ENCODE measurements at places on chromosomes 13 and 19.

GRCh38 chr19:40610396-40611064 is 9.4 kb downstream of the LTBP4 start:
- DNase-seq, result peak; percentile 68

DNA sequence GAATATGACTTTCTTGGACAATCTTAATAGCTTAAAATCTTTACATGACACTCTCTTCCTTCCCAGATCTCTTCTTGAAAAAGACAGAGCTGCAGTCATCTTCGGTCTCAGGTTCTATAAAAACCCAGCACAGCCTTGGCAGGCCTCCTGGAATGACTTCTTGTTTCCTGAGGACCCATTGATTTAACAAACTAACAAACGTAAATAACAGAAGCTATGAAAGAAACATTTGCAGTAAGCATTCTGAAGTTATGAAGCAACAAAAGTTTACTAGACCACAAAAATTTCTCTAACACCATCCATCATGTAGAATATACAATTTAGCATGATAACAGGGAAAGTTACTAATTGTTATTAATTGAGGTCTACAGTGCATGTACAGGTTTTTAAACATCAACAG is 62.8 kb upstream of the STARD13 start:
- no peak for DNase-seq

GRCh38 chr13:36341718-36342117 is 4.5 kb downstream of the SPART start:
- DNase-seq, result no peak

- DNase-seq, result no peak
Measured at GRCh38 chr13:77040835-77041234, 13.9 kb upstream of the FBXL3 start.

DNA sequence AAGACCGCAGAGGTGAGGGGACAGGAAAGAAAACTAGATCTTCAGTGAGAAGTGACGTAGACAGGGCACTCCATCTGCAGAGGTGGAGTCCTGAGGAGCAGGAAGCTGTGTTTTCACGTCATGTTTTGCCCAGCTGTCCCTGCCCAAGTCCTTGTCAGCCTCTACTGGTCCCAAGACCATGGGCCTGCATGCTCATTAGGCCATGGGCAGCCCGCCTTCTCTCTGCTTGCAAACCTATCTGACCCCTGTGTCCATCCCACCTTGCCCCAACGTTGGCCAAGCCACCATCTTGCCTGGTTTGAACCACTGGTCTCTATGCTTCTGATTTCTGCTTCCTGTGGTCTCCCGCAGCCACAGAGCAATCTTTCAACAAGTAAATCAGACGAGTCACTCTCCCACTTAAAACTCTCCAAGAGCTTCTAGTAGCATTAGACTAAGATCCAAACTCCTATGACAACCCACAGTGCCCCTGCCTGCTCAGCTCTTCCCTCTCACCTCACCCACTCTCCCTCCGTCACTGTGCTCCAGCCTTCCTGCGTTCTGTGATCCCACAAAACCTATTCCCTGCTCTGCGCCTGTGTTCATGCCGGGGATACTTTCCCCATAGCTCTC is 18.6 kb upstream of the CCNE1 start:
- DNase-seq, result no peak

DNA sequence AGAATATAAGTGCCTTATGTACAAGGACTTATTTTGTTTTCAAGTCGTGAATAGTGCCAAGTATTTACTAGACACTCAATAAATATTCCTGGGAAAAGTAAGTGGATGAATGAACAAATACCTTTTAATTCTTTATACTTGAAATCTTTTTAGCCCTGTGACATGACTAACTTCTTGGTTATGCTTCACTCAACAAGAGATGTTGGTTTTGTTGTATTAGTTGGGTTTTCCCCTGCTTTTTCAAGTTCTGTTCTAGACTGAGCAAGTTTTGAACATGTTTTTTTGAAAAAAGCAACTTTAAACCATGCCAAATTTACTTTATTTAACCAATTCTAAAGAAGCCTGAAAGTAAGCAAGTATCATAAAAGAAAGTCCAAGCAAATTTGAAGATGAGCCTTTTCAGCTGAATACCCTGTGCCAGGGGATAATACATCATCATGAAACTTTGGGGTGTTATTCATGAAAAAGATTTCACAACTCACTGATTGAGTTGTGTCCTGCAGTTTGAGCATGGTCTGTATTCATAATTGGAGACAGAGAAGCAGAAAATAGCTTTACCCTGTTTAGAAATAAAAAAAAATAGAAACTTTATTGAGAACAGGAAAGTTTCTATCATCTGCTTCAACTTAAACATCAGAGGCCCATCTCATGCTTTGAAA is 11.1 kb downstream of the LMO7 start:
- no peak for DNase-seq

GRCh38 chr19:19185853-19186740 is 5.9 kb downstream of the BORCS8 start:
- DNase-seq, result peak; percentile 68

GRCh38 chr13:24687611-24688010 is 7.4 kb downstream of the ATP12A start:
- no peak for DNase-seq

DNA sequence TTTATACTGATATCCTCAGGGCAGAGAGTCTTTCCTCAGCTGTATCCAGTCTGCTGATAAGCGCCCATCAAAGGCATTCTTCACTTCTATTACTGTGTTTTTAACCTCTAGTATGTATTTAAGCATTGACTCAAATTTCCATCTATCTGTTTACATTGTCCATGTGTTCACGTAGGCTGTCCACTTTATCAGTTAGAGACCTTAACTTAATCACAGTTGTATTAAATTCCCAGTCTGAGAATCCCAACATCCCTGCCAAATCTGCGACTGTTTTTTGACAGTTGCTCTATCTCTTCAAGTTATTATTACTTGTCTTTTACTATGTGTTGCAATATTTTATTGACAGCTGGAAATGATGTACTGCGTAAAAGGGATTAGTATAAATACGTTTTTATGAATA is 1613.7 kb upstream of the MIR17HG start:
- DNase-seq, result no peak

GRCh38 chr13:26819046-26819445 is 58.5 kb upstream of the GPR12 start:
- DNase-seq, result no peak

DNA sequence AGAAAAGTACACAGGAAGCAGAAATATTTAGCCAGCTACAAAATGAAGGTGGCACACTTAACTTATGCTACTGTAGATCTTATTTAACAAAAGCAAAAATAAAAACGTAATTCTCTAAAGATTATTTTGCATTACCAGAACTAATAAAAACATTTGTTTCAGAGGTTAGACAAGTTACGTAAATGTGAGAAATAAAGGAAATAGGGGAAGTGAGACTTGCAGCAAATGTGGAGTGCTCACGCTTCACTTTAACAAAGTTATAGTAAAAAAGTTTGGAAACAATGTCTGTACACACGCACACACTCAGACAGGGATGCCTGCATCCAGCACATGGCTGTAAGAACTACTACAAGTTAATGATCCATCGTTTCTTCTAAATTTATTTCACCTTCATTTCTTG is 83.7 kb downstream of the NALCN start:
- DNase-seq, result no peak

DNA sequence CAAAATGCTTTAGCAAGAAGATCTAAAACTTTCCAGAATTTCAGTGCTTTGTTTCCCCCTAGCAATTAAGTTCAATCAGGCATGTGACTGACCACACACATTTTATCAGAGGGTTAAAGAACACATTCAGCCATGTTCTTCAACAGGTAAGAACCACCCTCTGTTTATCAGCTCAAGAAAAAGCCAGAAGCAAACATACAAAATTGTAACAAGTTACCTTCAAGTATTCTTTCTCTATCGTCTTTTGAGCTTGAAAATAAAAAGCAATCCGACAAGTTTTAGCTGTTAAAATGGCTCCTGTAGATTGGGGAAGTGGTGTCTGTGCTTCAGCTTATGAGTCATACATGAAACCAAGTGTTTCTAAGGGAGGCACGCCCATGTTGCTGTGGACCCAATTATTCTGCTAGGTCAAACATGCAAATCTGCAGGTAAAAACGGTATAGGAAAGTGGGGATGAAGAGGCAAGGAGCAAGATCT is at the start of gene ELF1:
Gene ELF1 (minus strand): TSS at position 306 of the 477 bp plus-strand sequence. CDS start 37,262 bp downstream, outside the sequence.
- DNase-seq, result peak; percentile 49

DNA sequence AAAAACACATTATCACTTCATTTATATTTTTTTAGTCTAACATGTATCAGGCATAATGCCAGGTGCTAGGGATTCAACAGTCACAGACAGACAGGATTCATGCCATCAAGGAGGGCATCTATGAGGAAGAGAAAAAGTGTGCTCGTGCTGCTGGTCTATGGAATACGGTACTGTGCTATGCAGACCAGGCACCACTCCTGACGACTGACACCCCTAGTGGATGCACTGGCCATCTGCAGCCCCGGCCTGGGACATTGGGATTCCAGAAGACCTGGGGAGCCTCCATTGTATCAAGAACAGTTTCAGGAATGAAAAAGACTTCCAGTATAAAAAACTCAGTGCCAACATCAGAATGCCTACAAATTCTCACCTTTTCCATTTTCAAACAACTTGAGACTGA is 94.0 kb downstream of the KLF12 start:
- DNase-seq, result peak; percentile 20

DNA sequence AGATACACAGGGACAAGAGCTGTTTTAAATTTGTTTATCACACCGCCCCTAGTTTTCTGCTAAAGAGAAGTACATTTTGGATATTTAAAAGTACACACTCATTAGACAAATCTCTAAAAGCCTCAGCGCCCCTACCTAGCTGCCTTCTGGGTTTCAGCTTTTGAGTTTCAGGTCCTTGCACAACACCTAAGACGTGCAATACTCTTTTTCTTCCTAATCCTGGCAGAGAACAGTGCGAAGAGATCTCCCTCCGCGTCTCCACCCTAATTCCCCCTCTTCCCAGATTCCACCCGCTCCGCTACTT is 421 bp upstream of the KLF5 start:
- DNase-seq, result no peak

DNA sequence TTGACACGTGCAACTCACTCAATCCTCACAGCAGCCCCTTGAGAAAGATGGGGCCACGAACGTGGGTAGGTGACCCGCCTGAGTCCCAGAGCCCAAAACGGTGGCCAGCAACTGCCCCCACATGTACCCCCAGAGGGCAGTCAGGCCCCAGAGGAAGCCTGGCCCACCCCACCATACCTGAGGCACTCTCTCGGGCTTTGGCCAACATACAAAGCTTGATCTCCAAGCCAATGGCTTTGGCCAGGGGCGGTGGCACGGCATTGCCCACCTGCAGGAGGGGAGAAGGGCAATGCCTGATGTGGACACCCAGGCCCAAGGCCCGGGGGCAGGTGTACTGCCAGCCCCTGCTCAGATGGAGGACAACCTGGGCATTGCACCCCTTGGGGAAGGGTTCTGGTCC is 14.3 kb upstream of the EIF3G start:
- no peak for DNase-seq

DNA sequence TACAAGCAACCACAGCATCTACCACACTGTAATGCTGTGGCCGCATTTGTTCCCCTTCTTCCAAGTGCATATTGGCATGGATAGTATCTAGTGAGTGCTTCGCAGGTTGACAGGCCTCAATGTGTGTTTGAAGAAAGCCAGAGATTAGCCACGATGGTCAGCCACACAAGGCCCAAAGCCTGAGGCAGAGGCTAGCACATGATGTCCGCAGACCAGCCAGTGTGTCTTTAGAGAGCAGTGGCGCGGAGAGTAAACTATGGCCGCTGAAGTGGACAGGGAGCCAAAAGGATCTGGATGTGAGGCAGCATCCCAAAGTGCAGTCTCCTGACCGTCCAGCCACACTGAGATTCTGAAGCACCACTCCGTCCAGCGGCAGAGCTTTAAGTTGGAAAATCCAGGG is 36.0 kb downstream of the BRD4 start:
- DNase-seq, result no peak

- DNase-seq, result no peak
Measured at GRCh38 chr13:43872181-43872580, 7.4 kb downstream of the CCDC122 start.

DNA sequence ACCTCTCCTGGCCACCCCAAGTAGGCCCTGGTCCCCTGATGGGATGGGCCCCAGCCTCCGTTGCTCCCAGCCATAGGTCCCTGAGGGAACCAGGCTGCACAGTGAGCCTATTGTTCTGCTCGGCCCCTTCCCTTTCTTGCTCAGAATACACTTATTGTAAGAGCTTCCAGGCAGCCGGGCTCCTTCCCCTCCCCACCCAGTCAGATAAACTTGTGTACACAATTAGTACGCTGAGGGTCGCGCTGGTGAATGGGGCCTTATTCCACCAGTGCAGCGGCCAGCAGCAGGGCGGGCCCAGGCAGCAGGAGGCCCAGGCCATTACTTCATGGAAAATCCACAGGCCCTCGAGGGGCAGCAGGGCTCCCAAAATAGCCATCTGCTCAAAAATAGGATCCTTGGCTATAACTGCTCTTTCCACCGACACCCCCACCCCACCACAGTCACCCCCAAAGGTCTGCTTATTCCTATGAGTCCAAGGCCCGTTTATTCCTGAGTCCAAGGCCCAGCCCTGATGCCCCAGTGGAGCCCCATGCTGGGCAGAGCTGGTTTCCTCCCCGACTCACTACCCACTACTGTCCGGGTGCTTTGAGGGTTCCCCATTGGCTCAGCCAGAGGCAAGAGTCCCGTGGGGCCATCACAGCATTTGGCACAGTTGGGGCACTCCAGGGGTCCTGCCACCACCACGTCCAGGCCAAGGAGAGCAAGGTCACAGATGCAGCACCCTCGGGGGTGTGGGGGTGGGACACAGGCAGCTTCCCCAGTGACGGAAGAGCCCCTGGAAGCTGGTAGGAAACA is 22.1 kb downstream of the CAPN12 start:
- DNase-seq, result no peak

GRCh38 chr13:101115762-101116171 is 300.5 kb downstream of the NALCN start:
- no peak for DNase-seq

- DNase-seq, result no peak
Measured at GRCh38 chr19:18053576-18054219, 33.0 kb downstream of the IL12RB1 start.

DNA sequence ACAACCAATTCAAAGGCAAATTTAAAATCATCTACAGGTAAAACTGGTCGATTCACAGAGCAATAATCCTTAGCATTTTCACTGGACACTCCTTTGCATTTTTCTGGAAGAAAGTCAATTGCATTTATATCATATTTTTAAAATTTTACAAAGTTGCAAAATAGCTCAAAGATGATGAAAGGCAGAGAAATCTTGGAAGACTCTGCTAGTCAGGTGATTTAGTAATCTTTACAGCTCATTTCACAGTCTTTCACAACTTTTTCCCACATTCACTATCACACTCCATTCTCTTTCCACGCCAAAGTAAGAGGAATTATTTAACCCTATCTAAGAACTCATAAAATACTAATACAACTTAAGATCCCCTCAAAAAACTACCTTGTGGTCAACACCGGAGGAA is 1063.8 kb downstream of the EFNB2 start:
- DNase-seq, result no peak

- DNase-seq, result peak; percentile 49
Measured at GRCh38 chr19:41175801-41176777, 16.9 kb upstream of the CYP2S1 start.

DNA sequence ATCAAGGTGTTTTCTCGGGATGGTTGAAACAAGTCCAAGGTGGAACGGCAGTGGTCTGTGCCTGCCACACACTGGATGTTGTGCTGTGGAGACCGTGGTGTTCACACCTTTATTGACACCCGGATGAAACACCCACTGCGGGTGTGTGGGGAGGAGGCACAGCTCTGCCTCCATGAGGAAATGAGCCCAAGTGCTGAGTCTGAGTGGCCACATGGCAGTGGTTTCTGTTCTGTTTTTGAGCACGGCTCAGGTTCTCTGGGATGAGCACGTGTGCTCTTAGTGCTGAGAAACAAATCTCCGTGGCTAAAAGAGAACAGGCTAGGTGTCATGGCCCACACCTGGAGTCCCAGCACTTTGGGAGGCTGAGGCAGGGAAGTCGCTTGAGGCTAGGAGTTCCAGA is 29.5 kb downstream of the UPF1 start:
- no peak for DNase-seq
